Esophagus squamous epithelium (tissue), 5 donors: ENCODE measurements at places on chromosomes 5 and 9.

- no peak for DNase-seq
- no peaks in the 10 kb centered on the region for H3K4me1 ChIP-seq
- no peaks in the 10 kb centered on the region for H3K36me3 ChIP-seq
- no peaks in the 10 kb centered on the region for H3K27me3 ChIP-seq
Measured at GRCh38 chr5:161305601-161306000, 240.9 kb downstream of the GABRB2 start.

DNA sequence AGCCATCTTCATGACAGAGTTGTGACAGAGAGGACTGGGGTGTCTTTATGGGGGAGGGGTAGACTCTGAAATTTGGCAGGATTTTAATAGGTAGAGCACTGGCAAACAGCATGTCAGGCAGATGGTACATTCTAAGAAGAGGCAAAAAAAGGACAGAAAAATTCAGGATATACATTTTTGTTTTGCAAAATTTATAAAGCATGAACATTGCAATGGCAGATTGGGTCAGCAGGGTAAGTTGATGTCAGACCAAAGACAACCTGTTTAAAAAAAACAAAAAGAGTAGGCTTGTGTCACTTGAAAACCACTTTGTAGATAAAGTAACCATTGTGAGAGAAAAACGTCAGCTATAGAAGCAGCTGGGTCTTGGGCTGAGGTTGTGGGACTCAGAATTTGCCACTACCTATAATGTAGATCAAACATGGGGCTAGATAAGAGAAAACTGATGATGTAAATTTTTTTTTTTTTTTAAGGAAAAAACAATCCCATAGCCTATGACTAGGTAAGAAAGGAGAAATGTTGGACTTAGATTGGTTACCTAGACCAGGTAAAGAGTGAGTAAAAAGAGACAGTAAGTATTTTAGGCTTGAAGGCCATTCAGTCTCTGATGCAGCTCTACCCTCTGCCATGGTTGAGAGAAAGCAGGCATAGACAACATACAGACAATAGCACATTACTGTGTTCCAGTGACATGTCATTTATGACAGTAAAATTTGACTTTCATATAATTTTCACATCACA, 8.3 kb downstream of the CAMK4 start:
- no peak overlapping the region for H3K4me3 ChIP-seq
- H3K27ac ChIP-seq = no peak overlapping the region
- no peaks in the 10 kb centered on the region for H3K36me3 ChIP-seq
- H3K4me1 ChIP-seq = peaks cover 6% of the 10 kb centered on the region
- DNase-seq = no peak

DNA sequence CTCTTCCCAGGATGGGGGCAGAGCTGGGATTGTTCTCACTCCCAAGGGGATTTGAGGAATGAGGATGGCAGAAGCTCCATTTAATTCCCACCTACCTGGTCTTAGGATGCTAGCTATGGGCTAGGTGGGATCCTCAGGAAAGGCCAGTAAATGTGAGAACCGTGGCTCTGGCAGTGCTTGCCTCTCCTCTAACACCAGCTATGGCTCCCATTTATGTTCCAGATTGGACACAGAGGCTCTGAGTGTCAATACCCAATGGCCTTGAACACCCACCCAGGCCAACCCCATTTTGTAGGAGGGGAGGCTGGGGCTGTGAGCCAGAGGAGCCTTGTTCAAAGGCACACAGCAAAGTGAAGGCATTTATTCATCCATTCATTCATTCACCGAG, 10.2 kb upstream of the DAB2IP start:
- no peaks in the 10 kb centered on the region for H3K27me3 ChIP-seq
- peaks cover 19% of the 10 kb centered on the region for H3K4me1 ChIP-seq
- H3K36me3 ChIP-seq = no peaks in the 10 kb centered on the region
- no peak overlapping the region for H3K27ac ChIP-seq
- no peak for DNase-seq

DNA sequence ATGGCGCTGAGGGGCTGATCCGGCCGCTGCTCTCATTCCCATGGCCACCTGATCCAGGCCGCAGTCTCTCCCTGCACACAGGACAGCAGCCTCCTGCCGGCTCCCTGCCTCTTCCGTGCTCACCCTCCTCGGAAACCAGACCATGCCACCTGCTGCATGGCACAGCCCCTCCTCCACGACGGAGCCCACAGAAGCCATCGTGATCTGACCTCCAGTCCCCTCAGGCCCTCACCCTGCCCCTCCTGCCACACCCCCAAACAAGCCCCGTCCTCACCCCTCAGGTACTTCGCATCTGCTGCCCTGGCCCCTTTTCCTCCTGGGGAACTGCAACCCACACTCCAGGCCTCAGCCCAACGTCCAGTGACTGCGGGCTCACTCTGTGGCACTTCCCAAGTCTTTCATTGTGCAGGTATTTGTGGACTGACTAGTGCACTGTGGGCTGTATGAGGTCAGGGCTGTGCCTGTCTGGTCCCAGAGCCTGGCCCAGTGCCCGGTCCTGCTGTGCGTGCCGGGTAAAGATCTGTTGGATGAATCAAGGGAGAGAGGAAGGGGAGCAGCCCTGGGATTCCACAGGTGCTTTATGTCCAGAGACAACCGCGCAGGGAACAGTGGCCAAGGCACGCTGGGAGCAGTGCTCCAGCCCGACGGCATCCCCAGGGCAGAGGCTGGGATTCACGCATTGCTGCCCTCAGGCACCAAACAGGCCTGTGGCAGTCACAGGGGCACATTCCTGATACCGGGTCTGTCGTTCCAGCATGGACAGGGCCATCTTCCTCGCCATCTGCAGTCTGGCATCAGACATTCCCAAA, 86.1 kb downstream of the ADAMTS2 start:
- DNase-seq = no peak
- H3K4me3 ChIP-seq = no peak overlapping the region
- H3K27ac ChIP-seq = no peak overlapping the region
- no peaks in the 10 kb centered on the region for H3K27me3 ChIP-seq

DNA sequence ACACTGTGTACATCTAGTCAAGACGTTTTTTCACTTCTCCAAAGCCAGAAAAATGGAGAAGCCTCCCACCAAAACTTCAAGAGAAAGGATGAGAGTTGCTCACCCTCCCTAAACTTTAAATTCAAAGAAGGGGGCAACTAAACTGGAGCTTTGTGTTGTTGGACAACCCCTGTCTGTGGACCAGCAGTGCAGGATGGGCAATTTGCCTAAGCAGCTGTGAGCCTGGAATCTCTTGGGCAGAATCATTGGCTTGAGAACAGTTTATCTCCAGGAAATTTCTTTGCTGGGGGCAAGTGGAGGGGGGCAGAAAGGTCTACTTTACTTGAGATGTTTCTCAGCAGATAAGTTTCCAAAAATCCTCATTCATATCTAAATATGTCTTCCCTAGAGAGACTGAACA, 151.8 kb downstream of the MUSK start:
- no peak overlapping the region for H3K4me3 ChIP-seq
- H3K27ac ChIP-seq = no peak overlapping the region
- no peaks in the 10 kb centered on the region for H3K36me3 ChIP-seq
- H3K4me1 ChIP-seq = no peaks in the 10 kb centered on the region
- no peaks in the 10 kb centered on the region for H3K27me3 ChIP-seq
- DNase-seq = no peak

- H3K36me3 ChIP-seq = no peaks in the 10 kb centered on the region
- peak overlapping the region; percentile 18 for H3K27ac ChIP-seq
- DNase-seq = no peak
- H3K27me3 ChIP-seq = no peaks in the 10 kb centered on the region
Measured at GRCh38 chr9:27475057-27475595, 49.0 kb upstream of the IFNK start.

GRCh38 chr5:131608597-131608996, 26.4 kb downstream of the RAPGEF6 start:
- H3K4me3 ChIP-seq = no peak overlapping the region
- H3K27me3 ChIP-seq = no peaks in the 10 kb centered on the region
- DNase-seq = no peak
- no peaks in the 10 kb centered on the region for H3K36me3 ChIP-seq
- no peaks in the 10 kb centered on the region for H3K4me1 ChIP-seq

GRCh38 chr9:117412841-117413240, 2.0 kb downstream of the ASTN2 start:
- peaks cover 5% of the 10 kb centered on the region for H3K27me3 ChIP-seq
- DNase-seq = no peak
- no peak overlapping the region for H3K27ac ChIP-seq

DNA sequence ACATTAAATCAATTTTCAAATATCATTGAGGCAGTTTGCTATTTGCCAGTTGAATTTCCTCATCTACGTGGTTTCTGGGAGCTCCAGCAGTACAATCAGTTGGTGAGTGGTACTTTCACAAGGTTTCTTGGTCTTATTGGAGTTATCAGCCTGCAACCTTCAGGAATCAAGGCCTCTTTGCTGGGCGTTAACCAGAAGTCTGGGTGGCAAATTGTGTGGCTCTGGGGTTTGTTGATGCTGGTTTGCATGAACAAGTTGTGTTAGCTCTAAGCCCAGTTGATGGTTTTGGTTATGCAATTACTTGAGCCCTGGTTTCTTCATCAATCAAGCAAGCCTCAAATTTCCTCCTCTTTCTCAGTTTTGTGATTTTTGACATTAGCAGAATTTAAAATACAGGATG, 152.9 kb upstream of the ANKRD55 start:
- no peaks in the 10 kb centered on the region for H3K27me3 ChIP-seq
- H3K36me3 ChIP-seq = no peaks in the 10 kb centered on the region
- no peak overlapping the region for H3K4me3 ChIP-seq
- DNase-seq = no peak
- no peaks in the 10 kb centered on the region for H3K4me1 ChIP-seq
- no peak overlapping the region for H3K27ac ChIP-seq

DNA sequence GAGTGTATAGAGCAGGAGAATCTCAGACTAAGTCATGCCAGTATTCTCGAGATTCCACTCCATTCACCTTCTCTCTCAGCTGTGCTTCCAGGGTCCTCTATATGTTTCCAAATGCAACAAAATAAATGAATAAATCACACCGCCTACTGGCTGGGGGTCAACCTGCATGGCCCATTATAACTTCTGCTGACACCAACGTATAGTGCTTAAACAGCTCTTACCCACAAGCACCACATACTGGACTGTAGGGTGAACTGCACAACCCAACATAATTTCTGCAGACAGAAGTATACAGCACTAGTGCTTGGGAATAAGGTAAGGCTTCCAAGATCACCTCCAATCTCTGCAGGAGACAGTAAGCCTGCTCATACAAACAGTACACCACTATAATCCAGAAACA, 33.1 kb upstream of the HTR4 start:
- no peak overlapping the region for H3K4me3 ChIP-seq
- no peak overlapping the region for H3K27ac ChIP-seq
- H3K27me3 ChIP-seq = no peaks in the 10 kb centered on the region
- H3K36me3 ChIP-seq = no peaks in the 10 kb centered on the region
- no peaks in the 10 kb centered on the region for H3K4me1 ChIP-seq

- no peaks in the 10 kb centered on the region for H3K27me3 ChIP-seq
- no peak overlapping the region for H3K4me3 ChIP-seq
- H3K4me1 ChIP-seq = no peaks in the 10 kb centered on the region
Measured at GRCh38 chr5:67725604-67726003, 490.0 kb upstream of the PIK3R1 start.

DNA sequence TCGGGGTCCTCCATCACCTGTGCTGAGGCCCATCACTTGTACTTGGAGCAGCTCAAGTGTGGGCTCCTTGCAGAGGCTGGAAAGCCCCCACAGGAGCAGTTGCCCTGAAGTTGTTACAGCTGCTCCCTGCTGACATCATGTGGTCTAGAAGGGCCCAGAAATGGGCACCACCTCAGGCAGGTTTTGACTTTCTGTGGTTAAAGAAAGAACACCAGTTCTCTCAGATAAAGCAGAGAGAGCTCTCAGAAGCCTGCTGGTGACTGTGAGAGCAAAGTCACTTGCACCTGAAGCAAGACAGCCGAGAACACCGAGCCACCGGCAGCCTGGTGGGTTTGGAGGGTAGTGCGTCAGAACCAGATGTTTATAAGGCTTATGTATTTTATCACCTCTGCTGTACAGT, 70.4 kb downstream of the MVB12B start:
- DNase-seq = no peak
- H3K36me3 ChIP-seq = no peaks in the 10 kb centered on the region
- no peak overlapping the region for H3K4me3 ChIP-seq
- no peaks in the 10 kb centered on the region for H3K27me3 ChIP-seq
- H3K4me1 ChIP-seq = peaks cover 67% of the 10 kb centered on the region

DNA sequence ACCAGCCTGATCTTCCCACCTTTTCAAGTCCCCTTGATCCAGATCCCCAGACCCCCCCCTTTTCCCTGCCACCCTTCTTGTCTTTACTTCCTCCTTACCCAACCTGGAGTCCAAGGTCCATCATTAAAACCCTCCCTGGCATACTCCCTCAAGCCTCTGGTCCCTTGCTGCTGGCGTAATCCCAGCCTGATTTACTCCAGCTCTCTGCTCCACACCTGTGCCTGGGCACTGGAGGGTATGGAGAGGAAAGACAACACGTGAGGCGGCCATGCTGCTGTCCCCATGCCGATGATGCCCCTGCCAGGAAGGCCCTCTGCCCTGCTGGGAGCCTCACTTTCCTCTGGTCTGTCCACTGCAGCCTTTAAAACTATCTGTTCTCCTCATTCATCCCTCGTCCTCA, 5.1 kb downstream of the B4GALT7 start:
- no peak for DNase-seq
- no peak overlapping the region for H3K27ac ChIP-seq
- peaks cover 27% of the 10 kb centered on the region for H3K4me1 ChIP-seq
- no peaks in the 10 kb centered on the region for H3K27me3 ChIP-seq
- H3K36me3 ChIP-seq = no peaks in the 10 kb centered on the region
- no peak overlapping the region for H3K4me3 ChIP-seq

DNA sequence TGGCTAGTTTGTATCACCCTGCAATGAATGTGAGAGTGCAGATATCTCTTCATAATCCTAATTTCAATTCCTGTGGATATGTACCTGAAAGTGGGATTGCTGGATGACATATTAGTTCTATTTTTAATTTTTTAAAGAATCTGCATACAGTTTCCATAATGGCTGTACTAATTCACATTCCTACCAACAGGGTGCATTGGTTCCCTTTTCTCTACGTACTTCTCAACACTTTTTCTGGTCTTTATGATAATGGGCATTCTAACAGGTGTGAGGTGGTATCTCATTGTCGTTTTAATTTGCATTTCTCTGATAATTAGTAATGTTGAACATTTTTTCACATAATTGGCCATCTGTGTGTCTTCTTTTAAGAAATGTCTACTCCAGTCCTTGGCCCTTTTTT, 927.5 kb downstream of the DTWD2 start:
- H3K27ac ChIP-seq = no peak overlapping the region
- H3K36me3 ChIP-seq = no peaks in the 10 kb centered on the region

GRCh38 chr5:93299681-93300308, 281.2 kb downstream of the NR2F1-AS1 start:
- no peaks in the 10 kb centered on the region for H3K4me1 ChIP-seq
- no peak for DNase-seq
- no peaks in the 10 kb centered on the region for H3K36me3 ChIP-seq
- no peaks in the 10 kb centered on the region for H3K27me3 ChIP-seq

- no peak overlapping the region for H3K27ac ChIP-seq
- H3K27me3 ChIP-seq = peaks cover 33% of the 10 kb centered on the region
- no peak overlapping the region for H3K4me3 ChIP-seq
- H3K4me1 ChIP-seq = no peaks in the 10 kb centered on the region
Measured at GRCh38 chr5:136221340-136221739, 28.4 kb upstream of the SMIM32 start.

- H3K27me3 ChIP-seq = no peaks in the 10 kb centered on the region
- no peak for DNase-seq
- H3K27ac ChIP-seq = no peak overlapping the region
- H3K36me3 ChIP-seq = no peaks in the 10 kb centered on the region
- no peak overlapping the region for H3K4me3 ChIP-seq
Measured at GRCh38 chr5:64682608-64683007, 7.7 kb upstream of the SHISAL2B start.

GRCh38 chr5:23684103-23684502, 176.7 kb downstream of the PRDM9 start:
- H3K27me3 ChIP-seq = no peaks in the 10 kb centered on the region
- no peak for DNase-seq
- no peak overlapping the region for H3K4me3 ChIP-seq
- no peak overlapping the region for H3K27ac ChIP-seq
